Stimulated activated CD4-positive, alpha-beta T cell treated with anti-CD3 and anti-CD28 coated beads, Interleukin-1b, Interleukin-23, amount 100 ng/mL, for 1 hour (primary cell): ENCODE measurements at places on chromosomes 12 and 14.

DNA sequence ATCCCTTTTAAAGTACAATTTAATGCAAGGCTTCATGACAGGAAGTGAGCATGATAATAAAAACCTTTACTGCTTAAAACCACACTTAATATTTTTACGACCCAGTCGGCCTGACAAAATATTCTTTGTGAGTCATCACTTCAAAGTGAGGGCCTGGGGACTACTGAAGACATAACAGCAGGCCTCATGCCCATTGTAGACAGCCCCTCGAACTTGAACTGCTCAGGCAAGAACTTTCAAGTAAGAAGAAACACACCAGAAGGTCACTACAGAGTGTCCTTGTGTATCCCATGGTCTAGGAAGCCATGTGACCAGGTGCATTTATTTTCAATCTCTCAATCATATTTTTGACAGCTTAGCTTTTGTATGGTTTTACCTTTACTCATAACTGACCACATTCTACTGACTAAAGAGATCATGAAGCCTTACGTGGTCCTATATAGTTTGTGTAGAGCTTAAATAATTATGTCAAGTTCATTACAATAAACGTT lies 61.4 kb upstream of the MANSC4 start:
- DNase-seq = no peak

DNA sequence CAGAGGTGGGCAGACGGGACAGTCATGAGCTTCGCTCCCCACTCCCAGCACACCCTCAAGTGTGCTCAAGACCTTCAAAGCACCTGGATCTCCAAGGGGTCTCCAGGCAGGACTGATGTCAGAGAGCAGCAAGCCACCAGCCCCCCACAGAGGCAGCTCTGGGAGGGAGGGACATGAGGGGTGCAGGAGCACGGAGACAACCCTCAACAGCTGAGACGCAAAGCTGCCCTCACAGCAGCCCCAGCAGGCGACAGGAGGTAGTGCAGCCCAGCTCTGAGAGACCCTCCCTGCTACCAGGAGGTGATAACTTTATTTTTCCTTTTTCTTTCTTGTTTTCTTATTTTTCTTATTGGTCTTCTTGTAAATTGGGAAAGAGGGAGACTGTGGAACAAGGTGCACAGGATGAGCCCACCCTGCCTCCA lies 17.9 kb downstream of the SIVA1 start:
- DNase-seq = no peak

DNA sequence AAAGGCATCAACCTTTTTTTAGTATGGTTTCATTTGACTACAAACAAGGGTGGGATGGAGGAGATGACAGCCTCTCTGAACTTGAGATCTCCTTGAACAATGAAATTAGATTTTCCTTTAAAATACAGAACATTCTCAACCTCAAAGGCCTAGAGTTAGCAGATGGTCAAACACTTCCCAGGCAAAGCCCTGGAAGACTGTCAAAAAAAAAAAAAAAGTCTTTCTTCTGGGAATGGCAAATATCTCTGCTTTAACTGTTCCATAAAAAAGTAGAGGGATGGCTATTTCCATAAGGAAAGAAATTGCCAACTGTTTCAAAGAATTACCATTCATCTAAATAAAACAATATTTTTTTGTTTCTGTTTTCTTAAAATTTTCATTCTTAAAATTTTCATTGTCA lies 870.8 kb downstream of the GALC start:
- DNase-seq = no peak

DNA sequence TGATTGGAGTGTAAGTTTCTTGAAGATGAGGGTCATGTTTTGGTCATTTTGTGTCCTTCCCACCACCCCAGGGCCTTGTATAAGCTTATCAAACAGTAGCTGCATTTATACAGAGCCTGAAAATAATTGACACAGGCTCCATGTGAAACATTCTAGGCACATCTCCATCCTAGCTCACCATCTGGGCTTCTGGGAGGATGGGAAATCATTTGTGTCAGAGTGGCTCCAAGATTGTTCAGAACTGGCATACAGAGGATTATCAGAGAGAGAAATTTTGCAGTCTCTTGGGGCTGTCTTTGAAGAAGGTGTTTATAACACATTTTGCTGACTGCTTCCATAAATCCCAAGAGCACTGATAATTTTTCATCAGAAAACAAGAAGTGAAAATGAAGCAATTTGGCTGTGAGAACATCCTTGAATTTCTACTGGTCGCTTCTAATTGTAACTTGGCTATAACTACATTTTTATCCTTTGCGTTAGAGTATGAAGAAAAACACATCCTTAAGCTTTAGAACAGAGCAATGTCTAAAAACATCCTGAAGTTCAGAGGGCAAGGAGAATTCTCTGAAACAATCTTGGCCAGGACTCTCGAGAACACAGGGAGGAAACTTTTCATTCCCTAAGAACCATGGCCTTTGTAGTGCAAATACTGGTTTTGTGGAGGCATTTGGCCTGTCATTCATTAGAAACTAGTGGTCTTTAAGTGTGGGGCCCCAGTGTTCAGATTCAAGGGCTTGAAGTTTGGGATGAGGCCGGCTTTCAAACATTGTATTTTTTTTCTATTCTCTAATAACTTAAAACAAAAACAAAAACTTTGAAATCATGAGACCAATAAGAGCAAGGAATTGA lies 151.1 kb downstream of the DACT1 start:
- no peak for DNase-seq

- no peak for DNase-seq
Observed at GRCh38 chr12:132824053-132824452, 4.6 kb downstream of the GOLGA3 start.

DNA sequence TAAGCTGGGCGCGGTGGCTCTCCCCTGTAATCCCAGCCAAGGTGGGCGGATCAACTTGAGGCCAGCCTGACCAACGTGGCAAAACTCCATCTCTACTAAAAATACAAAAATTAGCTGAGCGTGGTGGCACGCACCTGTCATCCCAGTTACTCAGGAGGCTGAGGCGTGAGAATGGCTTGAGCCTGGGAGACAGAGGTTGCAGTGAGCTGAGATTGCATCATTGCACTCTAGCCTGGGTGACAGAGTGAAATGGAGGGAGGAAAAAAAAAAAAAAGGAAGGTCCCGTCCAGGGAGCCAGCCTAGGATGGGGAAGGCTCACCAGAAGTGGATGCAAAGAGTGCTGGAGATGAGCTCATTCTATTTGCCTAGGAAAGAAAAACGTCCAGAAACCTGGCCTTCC lies 1.9 kb upstream of the CD27 start:
- no peak for DNase-seq

DNA sequence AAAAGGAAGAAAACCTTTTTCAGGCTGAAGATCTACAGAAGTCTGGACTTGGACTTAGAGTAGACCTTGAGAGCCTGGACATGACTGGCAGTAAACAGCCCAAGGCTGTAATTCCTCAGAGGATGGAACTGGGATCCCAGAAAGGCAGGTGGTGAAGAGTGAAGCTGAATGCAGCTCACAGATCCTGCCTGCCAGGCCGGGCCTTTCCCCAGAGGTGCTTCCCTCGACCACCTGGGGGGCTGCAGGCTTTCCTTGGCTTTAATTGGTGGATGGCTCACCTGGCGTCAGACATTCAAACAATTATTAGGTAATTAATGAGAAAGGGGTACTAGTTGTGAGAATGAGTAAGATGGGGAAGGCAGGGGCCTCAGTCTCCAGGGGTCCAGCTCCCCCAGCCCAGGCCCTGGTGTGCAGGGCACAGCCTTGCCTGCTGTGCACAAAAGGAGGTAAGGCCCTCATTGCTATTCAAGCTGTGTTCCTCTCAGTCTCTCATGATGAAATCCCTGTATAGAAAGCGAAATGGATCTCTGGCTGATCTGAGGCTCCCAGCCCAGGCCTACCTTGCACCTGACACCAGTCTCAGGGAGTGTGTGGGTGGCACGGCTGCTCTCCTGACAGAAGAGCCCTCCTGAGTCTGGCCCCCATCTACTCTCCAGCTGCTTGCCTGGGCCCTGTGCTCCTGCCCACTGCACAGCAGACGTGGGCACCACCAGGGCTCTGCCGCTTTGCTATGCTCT lies 63.0 kb upstream of the TCL1A start:
- no peak for DNase-seq

DNA sequence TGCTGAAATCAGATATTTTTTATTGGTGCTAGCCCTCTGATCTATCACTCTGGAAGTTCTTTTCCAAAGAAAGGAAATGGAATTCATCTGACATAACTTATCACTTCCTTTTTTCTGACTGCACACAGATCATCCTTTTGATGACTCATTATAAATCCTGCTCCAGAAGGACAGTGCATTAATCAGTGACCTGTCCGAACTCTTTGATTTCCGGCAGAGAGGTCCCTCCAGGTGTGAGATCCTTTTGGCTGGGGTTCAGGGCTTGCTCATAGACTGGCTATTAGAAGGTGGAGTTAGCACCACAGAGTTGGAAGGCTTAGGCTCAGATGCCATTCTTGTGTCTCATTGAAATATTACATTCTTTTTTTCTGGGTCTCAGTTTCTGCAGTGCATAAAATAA lies 328.2 kb downstream of the ZFP36L1 start:
- no peak for DNase-seq

DNA sequence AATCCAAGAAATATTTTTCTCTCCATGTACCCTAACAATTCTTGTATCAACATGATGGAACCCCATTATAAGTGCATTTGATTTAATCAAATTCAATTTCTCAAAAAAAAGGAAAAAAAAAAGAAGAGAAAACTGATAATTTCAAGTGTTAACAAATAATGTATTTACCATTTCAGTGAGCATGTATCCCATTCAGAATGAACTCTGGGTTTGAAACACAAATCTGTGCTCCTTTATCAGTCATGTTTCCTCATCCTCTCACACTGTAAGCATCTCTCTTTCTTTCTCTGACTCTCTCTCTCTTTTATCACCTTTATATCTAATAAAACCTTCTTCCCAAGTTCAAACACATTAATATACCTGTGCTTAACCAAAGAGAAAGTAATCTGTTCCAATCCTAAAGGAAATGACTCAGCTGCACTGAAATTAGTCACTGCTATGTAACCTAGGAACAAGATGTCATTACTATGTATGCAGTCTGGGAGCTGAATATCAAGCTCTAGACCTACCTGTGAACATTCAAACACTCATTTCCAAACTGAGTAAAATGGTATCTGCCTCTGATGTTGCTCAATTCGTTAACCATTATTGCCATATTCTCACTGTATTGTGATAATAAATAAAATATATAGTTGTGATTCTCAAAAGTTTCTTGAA lies 135.0 kb upstream of the LRIG3 start:
- no peak for DNase-seq

GRCh38 chr14:94535506-94535905 lies 25.7 kb upstream of the SERPINA4 start:
- DNase-seq = no peak
